Hematopoietic multipotent progenitor cell treated with erythropoietin and hydrocortisone succinate and interleukin-3 and kit ligand, for 4 days (in vitro differentiated cells): ENCODE measurements at places on chromosomes 1 and 21.
A peak's percentile ranks its signal among the peaks of the same experiment; 100 is the strongest.

GRCh38 chr1:181062836-181063428 is 25.6 kb upstream of the IER5 start:
- peak; percentile 73 for DNase-seq

DNA sequence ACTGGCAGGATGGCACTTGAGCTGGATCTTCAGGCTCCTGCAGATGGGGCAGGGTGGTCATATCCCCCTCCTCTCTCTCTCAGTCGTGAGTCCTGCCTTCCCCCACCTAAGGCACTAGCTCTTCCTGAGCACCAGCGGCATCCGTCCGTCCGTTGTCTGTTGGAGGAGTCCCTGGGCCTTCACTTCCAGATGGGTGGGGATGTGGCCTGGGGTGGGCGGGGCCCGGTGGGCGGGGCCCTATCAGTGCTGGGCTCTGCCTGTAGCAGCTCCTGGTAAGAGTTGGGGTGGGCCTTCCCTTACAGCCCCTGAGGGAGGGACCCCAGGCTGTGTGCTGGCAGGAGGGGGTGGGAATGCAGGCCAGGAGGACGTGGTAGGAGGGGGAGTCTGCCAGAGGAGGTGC is 10.3 kb downstream of the LDLRAD2 start:
- DNase-seq, result peak; percentile 74

DNA sequence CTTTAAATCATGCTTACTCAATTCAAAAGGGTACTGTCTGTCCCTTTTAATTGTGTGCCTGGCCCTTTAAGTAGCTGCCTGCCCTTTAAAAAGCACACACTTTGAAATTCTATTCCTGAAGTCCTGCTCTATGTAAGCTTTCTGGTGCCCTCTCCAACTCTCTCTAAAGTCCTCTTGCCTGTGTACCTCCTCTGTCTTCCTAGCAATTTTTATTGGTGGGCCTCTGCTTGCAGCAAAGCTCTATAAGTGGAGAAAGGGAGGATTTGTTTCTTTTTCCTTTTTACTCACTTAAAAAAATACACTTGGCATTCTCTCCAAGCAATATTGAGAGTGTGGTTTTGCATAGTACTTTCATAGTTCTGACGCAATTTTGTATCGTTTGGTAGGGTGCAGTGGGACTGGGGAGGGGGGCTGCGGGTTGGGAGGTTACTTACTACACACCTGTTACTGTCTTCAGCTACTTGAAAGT is 135.4 kb downstream of the LMO4 start:
- no peak for DNase-seq

GRCh38 chr1:46613661-46614603 is 2.7 kb downstream of the MOB3C start:
- peak; percentile 91 for DNase-seq

- no peak for DNase-seq
Measured at GRCh38 chr1:2874607-2875480, 73.4 kb upstream of the TTC34 start.

DNA sequence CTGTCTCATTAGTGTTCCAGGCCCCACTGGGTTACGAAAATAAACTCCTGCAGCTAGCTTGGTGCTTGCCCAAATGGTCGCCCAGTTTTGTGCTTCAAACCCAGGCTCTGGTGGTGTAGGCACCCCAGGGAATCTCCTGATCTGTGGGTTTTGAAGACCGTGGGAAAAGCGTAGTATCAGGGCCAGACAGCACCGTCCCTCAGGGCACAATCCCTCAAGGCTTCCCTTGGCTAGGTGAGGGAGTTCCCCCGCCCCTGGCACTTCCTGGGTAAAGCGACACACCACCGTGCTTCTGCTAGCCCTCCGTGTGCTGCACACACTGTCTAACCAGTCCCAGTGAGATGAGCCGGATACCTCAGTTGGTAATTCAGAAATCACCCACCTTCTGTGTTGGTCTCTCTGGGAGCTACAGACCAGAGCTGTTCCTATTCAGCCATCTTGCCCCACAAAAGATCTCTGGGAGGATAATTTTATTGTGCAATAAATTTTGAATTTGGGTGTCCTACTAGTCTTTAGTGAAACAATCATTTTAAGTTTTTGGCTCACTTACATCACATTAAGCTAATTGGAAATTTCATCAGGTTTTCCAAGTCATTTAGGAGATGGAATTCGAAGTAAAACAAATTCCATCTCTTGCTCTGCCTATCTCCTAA is 9.4 kb upstream of the SLC25A24 start:
- DNase-seq, result no peak

- no peak for DNase-seq
Measured at GRCh38 chr1:186662752-186663151, 17.5 kb downstream of the PTGS2 start.

- no peak for DNase-seq
Measured at GRCh38 chr21:44271558-44272283, 10.0 kb upstream of the DNMT3L start.

- DNase-seq, result no peak
Measured at GRCh38 chr21:19171585-19171984, 768.0 kb upstream of the TMPRSS15 start.

DNA sequence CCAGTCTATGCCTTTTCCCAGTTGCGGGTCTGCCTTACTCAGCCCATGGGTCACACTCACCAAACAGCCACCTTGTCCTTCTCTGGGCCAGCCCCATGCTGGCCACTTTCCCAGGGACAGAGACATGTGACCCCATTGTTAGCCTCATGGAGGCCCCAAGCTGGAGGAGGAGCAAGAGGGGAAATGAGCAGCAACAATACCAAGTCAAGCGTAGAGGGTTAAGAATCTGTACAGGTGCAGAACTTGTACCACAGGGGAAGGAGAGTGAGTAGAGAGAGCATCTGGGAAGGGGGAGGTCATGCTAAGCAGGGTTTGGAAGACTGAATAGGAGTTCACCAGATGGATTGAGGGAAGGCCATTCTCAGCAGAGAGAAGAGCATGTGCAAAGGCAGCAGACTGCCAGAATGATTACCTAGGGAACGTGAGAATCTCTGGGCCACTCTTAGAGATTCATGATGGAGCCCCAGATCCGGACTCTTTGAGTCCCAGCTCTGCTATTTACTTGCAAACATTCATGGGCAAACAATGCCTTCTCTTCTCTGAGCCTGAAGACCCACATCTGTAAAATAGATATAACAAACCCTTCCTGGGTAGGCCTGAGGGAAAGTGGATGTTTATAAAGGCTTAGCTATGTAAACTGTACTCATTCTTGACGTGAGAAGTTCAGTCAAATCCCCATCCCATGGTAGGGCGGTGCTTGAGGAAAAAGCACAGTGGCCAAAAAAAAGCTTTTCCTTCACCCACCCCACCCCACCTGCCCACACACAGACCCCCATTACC is 2.8 kb upstream of the SLC2A1 start:
- DNase-seq, result no peak

DNA sequence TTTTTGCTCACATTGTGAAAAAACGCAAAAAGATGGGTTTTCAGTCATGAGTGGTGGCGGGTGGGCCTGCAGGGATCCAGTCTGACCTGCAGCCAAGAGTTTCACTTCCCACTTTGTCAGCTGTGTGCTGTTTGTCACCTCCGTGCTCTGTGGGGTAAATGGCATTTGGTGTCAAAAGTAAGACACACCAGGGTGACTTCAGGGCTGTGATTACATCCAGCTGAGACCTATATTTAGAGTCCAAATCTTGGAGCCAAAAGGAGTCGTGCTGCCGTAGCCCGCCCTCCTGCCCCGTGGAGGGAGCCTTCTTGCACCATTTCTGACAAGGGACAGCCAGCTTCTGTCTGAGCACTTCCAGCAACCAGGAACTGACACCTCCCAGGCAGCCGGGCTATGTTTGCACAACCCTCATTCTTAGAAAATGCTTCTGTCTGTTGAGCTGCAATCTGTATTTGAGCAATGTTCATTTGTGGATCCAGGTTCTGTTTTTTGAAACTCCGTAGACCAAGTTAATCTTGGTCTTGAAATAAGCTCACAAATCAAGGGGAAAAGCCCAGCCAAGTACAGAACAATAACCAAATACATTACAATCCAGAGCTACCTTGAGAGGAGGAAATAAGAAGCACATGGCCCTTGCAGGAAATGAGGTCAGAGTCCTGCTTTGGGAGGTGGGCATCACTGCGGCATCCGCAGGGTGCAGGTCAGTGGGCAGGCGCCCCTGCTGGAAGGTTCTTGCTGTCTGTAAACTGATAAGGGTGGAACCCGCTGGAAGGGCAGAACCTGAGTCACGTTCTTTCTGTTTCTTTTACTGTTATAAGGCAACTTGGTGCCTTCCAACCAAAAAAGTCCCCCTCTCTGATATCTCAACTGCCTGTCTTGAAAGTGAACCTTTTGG is 14.4 kb downstream of the ABCG1 start:
- peak; percentile 83 for DNase-seq

DNA sequence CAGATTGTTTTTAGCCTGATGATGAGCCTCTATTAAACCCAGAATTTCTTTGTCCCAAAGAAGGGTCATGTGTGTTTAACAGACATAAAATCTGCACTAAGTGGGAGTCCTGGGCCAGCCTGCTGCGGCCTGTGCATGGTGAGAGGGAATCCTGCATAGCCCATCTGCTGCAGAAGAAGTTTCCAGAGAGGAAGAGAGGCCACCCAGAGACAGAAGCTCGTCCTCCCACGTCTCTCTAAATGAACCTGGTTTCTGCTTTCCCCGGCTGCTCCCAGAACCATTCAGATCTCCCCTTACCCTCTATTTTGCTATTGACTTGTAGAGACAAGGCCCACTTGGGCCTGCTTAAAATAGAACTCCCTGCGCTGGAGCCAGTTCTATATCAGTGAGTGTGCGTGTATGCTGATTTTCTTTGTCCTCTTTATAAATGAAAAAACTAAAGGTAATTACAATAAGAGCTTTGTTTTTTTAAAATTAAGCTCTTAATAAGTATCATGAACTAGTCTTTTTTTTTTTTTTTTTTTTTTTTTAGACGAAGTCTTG is 142.8 kb upstream of the RAB4A start:
- no peak for DNase-seq

DNA sequence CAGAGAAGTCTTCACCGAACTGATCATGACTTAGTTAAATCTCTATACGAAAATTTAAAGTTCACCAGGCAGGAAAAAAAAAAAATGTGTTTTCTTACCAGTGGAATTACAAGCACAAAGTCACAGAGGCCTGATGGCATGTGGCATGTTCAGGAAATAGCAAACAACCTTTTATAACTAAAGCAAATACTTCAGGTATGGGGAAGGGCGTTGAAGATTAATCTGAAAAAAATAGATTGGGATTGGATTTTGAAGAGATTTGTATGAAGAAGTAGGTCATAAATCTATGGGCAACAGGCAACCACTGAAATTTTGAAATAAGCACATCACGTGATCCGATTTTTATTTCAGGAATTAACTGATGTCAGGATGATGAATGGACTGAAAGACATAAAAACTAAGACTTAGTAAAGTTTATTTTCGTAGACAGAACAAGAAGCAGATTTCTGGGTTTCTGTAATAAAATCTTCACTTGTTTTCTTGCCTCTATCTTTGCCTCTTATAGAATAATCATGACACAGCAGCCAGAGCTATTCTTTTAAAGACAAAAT is 295.9 kb upstream of the ADGRL4 start:
- DNase-seq, result no peak

DNA sequence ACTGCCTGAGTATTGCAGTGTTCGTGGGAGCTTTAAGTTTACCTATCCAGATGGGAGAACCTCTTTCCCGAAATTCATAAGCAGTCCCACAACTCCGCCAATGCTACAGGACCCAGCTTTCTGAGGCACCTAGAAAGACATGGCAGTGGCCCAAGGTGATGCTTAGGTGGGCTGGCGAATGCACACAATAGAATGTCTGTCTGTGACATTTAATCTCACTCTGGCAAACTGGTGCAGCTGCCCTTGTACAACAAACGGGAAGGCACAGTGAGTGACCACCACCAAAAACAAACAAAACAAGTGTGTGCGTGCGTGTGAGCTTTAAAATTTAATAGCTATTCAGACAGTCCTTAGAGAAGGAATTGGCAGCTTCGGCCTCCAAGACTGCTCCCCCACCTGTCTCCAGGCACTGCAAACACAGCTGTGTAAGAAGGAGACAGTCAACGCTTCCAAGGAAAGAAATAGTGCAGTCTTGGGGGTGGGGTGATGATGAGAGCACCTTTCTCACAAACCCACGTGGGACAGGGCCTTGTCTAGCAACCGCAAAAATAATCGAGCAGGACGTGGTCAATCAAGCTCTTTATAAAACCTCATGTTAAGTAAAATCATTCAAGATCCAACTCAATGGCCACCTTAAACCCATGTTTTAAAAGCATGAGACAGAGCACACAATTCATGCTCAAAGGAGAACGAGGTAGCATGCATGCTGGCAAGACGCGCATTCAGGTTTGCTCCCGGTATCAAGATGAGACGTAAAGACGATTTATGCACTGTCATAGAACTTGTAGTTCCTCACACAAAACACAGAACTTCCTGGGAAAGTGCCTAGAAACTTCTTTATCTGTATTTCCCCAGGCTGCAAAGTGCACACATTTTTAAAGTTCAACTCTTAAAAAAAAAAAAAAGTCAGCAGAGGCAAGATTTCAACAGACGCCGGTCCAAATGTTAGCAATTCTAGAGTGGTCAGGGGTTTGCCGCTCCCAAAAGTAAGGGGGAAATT is 84.1 kb downstream of the TM2D1 start:
- DNase-seq, result peak; percentile 91

- DNase-seq, result peak; percentile 53
Measured at GRCh38 chr1:109395602-109396512, 1.9 kb downstream of the SORT1 start.

DNA sequence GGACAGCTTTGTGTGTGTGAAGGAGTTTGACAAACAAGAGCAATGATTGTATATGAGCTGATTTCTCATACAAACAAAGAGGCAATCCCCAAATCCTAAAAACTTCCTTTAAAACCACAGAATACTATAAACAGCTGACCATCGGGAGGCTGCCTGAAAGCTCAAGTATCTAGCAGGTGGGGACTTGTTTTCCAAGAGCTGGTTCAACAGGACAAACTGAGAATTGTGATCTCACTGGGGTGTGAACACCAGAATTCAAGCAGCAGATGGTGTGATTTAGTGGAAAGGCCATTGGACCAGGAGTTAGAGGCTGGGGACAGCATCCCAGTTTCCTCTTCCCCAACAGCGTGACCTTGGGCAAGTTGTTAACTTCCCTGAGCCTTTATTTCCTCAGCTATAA is 13.9 kb downstream of the LMX1A start:
- no peak for DNase-seq

DNA sequence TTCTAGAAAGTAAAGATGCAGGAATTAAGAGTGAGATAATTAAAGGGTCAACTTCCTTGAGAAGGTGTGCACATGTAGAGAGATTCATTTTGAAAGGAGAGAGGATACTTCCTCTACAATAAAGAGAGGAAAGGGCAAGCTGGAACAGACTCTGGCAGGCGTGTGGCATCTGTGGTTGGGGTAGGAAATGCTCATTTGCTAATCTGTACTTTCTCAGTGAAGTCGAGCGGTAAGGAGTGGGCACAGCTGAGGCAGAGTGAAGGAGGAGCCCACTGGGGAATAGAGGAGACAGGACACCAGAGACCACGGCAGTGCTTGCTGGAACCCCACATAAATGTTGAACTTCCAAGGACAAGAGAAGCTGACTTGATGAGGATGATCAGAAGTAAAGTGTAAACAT is 49.1 kb downstream of the PCSK9 start:
- DNase-seq, result peak; percentile 66

DNA sequence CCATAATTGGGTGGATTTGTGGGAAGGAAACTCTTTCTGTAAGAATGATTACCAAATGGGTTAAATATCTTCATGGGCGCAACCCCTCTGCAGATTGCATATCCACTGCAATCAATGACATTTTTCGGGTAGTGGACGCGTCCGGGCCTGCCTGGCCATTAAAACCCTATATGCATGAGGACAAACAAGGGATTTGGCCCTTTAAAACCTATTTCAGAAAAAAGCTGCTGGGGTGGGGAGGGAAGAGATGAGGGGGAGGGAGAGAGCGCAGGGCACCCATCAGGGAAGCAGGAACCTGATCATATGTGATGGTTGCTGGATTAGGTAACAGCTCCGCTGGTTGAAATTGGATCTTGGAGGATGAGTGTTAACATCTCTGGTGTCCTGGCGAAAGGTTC is 228.8 kb downstream of the PBX1 start:
- no peak for DNase-seq
